ENCODE measurements at places on chromosomes 5 and 9.

- no peak for DNase-seq
Observed at GRCh38 chr5:160262151-160263074, 33.1 kb downstream of the FABP6 start.

GRCh38 chr5:27388755-27389154 lies 350.4 kb upstream of the CDH9 start:
- DNase-seq: no peak

- no peak for DNase-seq
Observed at GRCh38 chr9:126374366-126374781, 47.7 kb downstream of the MVB12B start.

DNA sequence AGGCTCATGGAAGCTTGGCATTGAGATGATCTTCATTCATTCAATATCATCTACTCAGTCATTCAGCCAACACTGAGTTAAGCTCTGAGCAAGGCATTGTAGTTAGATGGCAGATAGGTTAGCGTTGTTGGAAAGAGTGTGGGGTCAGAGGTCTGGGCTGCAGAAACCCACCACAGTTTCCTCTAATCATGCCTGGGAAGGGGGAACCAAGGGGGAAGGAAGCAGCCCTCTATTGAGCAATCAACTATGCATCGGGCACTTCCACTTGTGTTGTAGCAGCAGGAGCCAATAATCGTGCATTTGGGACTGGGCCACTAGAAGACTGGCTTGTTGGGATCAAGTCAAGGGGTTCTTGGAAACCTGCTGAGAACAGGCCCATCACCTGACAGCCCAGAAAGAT lies 139.1 kb downstream of the PIP5K1B start:
- DNase-seq: no peak

GRCh38 chr5:2718115-2718514 lies 33.4 kb downstream of the IRX2 start:
- DNase-seq: no peak

GRCh38 chr9:129597355-129598088 lies 23.4 kb downstream of the C9orf50 start:
- no peak for DNase-seq

- DNase-seq: no peak
Observed at GRCh38 chr5:127577458-127577857, 60.0 kb downstream of the PRRC1 start.

Measured in stimulated activated CD4-positive, alpha-beta T cell treated with anti-CD3 and anti-CD28 coated beads, TNF-alpha, amount 100 ng/mL, for 48 hours (primary cell).